ENCODE measurements at places on chromosomes 12 and 14. TPM values are rescaled to one million over a fixed set of nuclear protein-coding genes. Genes with fewer than 3 reads are reported as not detected.

GRCh38 chr12:116937640-116938039 is 26.9 kb downstream of the FBXW8 start:
- no peak for DNase-seq
- no peak overlapping the region for H3K27ac ChIP-seq
- H3K27me3 ChIP-seq: no peaks in the 10 kb centered on the region
- H3K4me1 ChIP-seq: no peaks in the 10 kb centered on the region
- H3K36me3 ChIP-seq: peaks cover 5% of the 10 kb centered on the region
- H3K4me3 ChIP-seq: no peak overlapping the region

DNA sequence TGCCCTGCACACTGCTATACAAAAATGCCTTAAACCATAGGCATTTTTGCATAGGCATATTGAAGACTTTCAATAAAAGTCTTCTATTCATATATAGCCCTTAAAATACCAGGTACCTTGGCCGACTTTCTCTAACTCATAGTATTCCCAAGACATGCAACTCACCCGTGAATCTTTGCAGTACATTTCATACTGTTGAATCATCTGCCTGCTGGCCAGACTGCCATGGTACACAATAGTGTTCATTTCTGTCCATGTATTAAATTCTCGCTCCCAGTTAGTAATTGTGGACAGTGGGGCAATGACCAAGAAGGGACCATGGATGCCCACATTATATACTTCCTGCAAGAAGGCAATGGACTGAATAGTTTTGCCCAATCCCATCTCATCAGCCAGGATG is 24.3 kb upstream of the SUPT16H start:
- H3K27ac ChIP-seq: no peak overlapping the region
- no peak overlapping the region for H3K4me3 ChIP-seq
- H3K27me3 ChIP-seq: no peaks in the 10 kb centered on the region
- no peak for DNase-seq

DNA sequence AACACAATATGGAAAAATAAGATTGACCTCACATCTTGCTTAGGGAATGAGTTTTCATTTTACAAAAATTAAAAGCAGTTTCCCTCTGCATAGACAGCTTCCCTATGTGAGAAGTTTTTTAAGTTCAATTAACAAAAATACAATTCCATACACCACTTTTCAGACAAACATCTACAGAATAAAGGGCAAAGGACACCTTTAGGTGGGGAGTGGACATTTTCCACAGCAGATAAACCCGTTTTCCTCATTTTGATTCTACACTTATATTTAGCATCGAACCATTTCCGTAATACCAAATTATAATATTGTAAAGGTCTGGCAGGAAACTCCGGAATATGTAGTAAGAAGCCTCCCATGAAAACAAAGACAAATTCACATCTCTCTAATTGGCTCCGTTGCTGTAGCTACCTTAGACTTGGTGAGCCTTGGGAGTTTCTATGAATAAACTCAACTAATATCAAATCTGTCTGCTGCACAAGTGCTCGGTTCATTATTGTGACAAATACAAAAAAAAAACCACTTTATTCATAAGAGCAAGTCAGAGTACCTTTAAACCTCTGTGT is 1.7 kb downstream of the ARMH4 start:
- H3K4me3 ChIP-seq: no peak overlapping the region
- H3K36me3 ChIP-seq: no peaks in the 10 kb centered on the region
- H3K27ac ChIP-seq: no peak overlapping the region

GRCh38 chr14:75222208-75222701 is 45.8 kb upstream of the TMED10 start:
- no peaks in the 10 kb centered on the region for H3K27me3 ChIP-seq
- peaks cover 48% of the 10 kb centered on the region for H3K4me1 ChIP-seq
- peak overlapping the region; percentile 61 for H3K27ac ChIP-seq
- H3K36me3 ChIP-seq: no peaks in the 10 kb centered on the region
- no peak overlapping the region for H3K4me3 ChIP-seq

Gene RNU4-1
- not detected for polyA plus RNA-seq

Gene ANKS1B
- not detected for polyA plus RNA-seq

Gene NID2
- not detected for polyA plus RNA-seq

Gene FZD10
- polyA plus RNA-seq: not detected

Data from CD14-positive monocyte (primary cell).